ENCODE measurements at places on chromosomes 13 and 19.

DNA sequence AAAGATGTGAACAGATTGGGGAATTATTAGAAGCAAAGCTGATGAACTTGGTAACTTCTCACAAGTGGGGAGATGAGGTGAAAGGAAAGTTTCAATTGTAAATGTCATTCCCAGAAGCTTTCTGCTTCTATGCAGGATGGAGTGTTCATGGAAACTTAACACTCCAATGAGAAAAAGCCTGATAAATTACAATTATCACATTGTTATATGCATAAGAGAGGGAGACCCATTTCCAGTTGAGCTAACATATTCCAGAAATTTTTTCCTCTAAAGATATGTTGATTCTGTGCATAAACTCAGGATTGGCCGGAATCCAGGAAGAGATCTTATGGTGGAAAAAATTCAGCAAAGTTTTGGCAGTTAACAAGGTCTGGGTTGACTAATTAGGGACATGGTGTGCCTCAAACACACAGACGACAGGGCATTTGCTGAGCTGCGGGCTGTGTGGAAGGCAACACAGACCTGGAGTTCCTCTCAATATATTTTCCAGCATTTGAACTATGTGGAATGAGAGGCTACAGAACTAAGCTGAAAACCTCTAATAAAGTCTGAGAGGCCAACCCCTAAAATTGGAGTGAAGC is 64.9 kb upstream of the FGF14 start:
- no peak for DNase-seq

DNA sequence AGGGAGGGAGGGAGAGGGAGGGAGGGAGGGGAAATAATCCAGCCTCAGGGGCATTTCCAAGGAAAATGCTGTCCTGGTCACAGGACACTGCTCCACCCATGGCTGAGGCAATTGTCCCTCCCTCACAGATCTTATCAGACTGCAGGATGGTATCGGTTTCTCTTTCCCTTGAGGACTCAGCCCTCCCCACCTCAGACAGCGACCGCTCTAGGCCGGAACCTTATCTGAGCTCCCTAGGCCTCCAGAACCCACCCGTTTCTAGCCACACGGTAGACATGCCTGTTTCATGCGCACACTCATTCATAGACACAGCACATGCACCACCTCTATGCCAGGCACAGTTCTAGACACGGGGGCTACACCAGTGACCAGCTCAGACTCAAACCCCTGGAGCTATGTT is 10.0 kb upstream of the IZUMO2 start:
- DNase-seq, result no peak

DNA sequence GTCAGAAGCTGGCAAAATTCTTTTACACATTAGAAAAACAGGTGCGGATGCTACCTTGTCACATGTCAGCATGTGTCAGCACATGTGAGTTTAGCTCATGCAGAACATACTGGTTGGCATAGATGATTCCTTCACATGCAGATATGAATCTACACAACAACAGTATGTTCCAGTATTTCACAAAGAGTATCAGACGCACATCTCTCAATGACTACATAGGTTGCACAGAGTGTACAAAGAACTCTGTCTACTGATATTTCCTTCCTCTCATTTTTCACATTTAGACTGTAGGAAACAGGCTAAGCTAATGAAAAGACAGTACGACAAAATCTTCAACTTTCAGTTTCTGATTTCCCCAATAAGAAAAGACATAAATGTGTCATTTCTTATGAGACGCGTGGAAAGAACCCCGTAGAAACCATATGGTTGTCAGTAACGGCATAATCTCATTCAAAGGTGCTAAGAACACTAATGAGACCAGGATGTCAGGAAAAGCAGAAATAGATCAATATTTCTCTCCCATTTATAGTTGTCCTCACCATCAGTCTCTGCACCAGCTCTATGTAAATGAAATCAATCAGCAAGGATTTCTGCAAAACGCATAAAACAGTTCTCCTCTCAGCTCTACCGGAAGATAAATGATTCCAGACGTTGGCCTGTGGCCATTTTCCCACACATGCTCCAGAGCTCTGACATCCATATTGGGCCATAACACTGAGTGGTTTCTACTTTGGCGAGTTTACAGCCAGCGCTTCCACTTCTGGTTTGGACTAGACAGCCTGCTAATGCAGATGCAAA is 81.2 kb downstream of the STARD13 start:
- no peak for DNase-seq

- no peak for DNase-seq
Observed at GRCh38 chr13:103859952-103860351, 793.7 kb upstream of the SLC10A2 start.

- no peak for DNase-seq
Observed at GRCh38 chr13:25868490-25868889, 183.3 kb downstream of the SHISA2 start.

- no peak for DNase-seq
Observed at GRCh38 chr19:23957660-23958281, 43.1 kb downstream of the ZNF726 start.

DNA sequence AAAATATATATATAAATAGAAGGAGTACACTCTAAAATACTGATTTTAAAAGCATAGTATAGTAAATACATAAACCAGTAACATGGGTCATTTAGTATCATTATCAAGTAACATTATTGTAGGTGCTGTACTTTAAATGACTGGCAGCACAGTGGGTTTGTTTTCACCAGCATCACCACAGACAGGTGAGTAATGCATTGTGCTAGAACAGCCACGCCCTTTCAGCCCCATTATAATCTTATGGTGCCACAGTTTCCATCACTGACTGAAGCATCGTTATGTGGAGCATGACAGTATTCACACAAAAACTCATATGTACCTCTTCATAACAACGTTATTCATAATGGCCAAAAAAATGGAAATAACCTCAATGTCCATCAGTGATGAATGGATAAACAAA is 88.3 kb downstream of the DHRS12 start:
- DNase-seq, result no peak

DNA sequence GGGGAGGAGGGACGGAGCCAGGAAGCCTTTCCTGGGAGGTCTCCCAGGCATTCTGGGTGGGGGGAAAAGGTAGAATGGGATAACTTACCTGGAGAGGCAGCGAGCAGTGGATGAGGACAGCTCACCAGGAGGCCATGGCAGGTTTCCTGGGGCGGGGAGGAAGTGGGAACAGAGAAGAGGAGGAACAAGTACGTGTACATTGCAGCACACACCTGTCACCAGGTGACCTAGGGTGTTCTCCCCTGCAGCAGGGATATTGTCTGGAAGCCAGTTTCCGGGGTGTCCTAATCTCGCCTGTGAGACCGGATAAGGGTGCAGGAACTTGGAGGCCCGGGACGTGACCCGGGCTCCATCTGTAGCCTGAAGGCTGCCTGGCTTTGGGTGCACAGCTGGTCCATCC is at the start of gene FUT3:
FUT3 (minus strand) TSS at position 148 of the 400 bp plus-strand sequence.
- no peak for DNase-seq

GRCh38 chr19:43354305-43354627 is 780 bp downstream of the CD177 start:
- DNase-seq, result no peak

DNA sequence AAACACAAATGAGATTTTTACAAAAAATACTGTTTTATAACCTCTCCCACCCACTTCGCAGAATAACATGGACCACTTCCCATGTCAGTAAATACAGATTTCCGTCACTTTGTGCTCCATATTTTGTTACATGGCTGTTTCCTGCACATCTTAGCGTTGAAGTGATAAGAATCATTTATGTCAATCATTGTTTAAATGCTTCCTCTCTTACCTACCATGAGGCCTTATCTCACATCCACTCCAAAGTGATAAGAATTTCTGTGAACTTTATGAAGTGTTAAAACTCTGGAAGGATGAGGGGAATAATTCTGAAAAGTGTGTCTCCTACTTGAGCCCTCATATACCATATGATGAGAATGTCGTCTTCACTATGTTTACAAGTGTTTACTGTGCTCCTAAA is 36.6 kb upstream of the IL17D start:
- DNase-seq, result no peak

GRCh38 chr13:63198071-63198470 is 1782.4 kb upstream of the PCDH20 start:
- no peak for DNase-seq

DNA sequence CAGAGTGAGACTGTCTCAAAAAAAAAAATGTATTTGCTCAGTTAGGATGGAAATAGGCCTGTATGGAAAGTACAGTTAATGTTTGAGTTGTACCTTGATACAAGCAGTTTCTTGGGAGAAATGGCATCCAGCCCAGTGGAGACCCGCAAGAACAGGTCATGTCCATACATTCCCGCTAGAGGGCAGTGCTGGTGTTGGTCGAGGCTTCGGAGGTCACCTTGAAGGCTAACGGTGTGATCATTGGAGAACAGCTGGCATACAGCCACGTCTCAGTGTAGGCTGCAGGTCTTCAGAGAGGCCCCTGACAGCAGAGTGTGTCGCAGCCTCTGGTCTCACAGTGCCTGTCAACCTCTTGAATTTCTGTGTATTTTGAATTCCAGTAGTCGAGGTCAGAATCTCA is 7.5 kb downstream of the ZNF610 start:
- DNase-seq, result peak; percentile 12

DNA sequence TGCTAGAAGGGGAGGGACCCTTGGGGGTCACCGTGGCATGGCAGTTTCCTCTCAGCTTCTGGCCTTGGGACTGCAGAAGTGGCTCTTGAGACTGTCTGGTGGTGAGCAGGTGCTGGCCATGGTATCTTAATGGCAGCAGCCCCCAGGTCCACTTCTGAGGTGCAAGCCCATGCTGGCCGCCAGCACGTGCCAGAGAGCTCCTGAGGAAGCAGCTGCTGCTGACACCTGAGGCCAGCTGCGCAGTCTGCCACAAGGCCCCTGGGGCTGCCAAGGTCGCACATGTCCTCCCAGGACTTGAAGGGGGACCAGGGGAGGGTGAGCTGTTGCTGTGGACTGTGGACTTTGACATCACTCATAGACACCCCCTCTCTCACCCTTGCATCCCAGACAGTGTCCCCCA is 48.0 kb downstream of the NFIX start:
- no peak for DNase-seq

- DNase-seq, result no peak
Observed at GRCh38 chr19:7441468-7442146, 47.2 kb downstream of the PEX11G start.

GRCh38 chr13:29799041-29799440 is 51.4 kb downstream of the UBL3 start:
- no peak for DNase-seq

DNA sequence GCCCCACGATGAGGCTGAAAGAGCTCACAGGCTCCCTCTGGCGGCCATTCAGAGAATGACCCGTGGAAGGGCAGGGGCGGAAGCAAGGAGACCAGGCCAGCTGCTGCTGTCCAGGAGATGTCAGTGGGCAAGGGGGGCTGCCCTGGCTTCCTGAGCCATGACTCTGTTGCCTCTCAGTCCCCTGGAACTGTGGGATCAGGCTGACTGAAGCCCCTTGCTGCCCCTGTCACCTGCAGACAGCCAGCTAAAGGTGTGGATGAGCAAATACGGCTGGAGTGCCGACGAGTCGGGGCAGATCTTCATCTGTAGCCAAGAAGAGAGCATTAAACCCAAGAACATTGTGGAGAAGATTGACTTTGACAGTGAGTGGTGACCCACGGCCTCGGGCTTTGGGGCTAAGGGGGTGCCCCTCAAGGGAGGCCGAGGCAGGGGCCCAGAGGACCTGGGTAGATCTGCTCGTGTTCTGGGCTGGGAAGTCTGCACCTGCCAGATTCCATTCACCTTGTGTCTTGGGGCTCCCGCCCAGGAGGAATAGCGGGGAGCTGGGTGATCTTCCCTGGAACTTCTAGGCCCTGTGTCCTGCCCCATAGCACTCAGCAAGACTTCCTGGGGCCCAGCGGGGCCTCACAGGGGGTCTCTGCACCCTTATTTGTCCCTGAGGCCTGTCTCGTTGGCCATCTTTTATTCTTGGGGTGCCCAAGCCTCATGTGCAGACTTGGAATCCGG is 12.5 kb upstream of the ACTN4 start:
- DNase-seq, result peak; percentile 59

GRCh38 chr19:12676384-12676792 is 5.3 kb downstream of the DHPS start:
- DNase-seq, result peak; percentile 82

DNA sequence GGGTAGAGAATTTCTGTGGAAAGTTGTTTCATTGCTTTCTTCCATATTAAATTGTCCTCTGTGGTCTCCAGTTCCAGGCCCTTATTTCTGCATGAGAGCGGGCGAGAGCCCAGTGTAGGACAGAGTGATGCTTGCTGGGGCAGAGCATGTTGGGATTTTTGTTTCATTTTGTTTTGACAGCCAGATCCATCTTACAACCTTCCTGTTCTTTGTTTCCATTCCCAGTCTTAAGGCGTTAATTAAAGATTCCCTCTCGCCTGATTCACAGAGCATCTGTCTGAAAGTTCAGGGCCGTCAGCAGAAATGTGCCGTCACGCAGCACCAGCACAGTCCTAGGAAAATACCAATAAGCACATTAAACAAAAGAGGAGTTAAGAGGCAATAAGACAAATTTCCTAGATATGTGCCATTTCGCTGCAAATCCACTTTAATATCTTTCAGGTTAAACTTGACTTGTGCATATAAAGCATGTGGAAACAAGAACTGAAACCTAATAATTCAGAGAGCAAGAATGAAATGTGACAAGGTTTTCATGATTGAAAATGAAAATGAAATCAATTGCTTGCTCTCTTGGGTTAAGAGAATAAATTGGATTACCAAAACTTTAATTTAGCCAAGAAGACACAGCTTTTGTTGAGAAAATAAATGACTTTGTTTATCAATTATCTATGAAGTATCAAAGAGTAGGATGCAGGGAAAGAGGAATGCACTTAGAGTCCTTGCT is 210.7 kb upstream of the SLC10A2 start:
- no peak for DNase-seq

GRCh38 chr13:85497652-85498051 is 301.6 kb downstream of the SLITRK6 start:
- no peak for DNase-seq

DNA sequence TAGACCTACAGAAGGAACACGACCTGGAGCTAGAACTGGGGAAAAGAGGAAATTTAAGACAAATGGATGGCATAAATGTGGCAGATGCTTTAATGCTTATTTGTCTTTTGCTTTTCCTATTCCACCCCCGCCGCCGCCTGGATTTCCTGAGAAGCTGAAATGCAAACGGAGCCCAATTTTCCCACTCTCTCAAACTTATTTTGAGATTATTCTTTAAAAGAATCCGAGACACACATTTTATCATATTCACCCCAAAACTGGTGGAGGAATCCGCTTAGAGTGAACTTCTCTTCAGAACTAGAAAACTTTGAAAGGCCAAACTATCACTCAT is 5.8 kb downstream of the POU4F1 start:
- DNase-seq, result no peak

- DNase-seq, result no peak
Observed at GRCh38 chr13:29210676-29211075, 384.8 kb downstream of the SLC7A1 start.

GRCh38 chr19:17915940-17916593 is 16.7 kb upstream of the CCDC124 start:
- DNase-seq, result no peak

- no peak for DNase-seq
Observed at GRCh38 chr13:68358294-68358705, 1128.2 kb upstream of the PCDH9 start.

GRCh38 chr19:50368649-50369570 is 3.5 kb upstream of the NAPSA start:
- DNase-seq, result peak; percentile 67

- no peak for DNase-seq
Observed at GRCh38 chr13:81791641-81792040, 1450.7 kb upstream of the SPRY2 start.
